IMR-90 (cell line): ENCODE measurements at places on chromosomes 12 and 14.

- peak; percentile 6 for DNase-seq
Observed at GRCh38 chr12:85920324-85920947, 46.3 kb downstream of the NTS start.

DNA sequence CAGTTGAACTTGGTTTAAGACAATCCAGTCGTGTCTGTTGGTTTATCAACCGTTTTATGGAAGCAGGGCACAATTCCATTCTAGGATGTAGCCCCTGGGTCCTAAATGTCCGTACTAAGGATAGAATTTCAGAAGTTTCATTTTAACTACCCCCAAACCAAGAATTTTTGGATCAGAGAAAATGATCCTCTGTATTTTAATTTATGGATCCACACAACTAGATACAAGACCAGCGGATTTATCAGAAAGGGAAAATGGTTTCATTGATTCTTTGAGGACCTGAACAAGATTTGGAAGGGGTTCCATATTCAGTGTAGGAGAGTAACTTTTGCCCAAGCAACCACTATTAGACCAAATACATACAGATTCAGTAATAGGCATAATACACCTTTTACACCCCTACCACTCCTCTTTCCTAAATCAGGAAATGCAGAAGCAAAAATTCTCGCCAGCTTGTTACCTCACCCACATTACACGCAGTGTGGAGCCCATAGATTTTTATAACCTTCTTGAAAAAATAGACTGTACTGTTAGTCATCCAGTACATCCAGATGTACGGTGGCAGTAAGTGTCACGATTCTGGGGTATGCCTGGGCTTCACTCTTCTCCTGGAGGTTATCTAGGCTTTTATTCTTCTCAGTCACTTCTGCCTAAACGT lies 1.4 kb upstream of the FBXL14 start:
- peak; percentile 67 for DNase-seq

DNA sequence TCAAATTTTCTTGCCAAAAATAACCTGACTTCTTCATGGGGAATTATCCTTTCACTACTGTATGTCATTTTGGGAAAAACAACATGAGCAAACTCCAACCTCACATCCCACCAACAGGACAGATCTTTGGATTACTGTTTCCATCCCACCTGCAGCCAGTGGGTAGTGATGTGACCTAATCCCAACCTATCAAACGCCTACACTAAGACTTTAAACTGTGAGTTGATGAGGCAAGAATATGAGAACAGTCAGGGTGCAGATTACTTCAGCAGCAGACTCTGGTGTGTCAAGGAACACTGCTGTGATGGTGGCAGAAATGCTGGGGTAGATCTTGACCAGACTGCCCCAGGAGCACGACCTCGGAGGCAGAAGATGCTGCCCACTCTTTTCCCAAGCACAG lies 293.2 kb downstream of the DUSP6 start:
- DNase-seq, result no peak

GRCh38 chr12:114764510-114764909 lies 80.5 kb upstream of the TBX3 start:
- DNase-seq, result peak; percentile 30

- DNase-seq, result no peak
Observed at GRCh38 chr12:40229690-40230651, 5.2 kb downstream of the LRRK2 start.

GRCh38 chr14:61250063-61250462 lies 31.1 kb downstream of the TMEM30B start:
- no peak for DNase-seq

DNA sequence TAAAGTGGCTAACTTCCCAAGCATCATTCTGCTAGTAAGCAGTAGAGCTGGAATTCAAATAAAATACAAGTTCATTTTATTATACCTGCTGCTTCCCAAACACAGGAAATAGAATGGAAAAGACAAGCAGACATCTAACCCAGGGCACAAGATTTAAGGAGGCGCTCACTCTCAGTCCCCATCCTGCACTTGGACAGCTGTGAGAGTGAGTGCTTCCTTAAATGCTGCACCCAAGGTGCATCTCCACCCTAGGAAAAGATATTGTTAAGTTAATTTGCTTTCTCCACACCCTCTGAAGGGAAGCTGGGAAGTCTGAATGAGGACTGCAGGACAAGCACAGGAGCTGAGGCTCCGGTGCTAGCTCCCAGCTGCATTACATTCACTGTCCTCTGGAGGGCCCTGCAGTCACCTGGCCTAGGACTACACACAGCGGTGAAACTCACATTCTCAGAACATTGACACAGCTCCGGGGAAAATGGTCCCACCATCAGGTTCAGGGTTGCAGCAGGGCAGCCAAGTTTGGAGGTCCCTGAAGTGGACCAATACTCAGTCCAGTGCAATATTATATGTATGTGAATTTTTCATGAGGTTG lies 14.2 kb downstream of the HEBP1 start:
- DNase-seq, result peak; percentile 17

DNA sequence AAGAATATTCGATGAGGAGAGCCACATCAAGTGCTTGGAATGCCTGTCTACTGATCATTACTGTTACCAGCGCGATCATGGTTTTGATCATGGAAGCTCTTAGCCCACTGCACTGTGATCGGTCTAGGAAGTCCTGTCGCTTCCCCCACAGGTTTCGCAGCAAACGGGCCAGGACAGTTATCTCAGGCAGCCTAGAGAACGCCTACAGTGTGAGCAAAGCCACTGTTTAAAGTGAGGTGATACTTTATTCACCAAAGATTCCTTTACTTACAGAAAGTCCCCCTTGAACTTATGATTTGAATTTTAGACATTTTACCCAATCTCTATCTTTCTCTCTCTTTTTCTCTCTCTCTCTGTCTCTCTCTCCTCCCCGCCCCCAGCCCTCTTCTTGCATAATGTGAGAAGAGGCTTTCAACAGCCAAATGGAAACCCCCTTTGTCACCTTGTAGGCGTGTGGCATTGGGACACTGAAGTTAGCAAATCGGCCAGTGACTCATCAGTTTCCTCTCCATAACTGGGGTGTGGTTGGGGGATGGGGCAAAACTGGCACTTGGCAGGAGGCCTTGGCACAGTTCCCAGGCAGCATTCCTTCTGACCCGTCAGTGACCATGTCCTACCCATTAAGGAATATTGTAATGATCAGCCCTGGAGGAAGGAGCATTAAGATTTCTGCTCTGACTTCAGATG lies 214.8 kb downstream of the CHST11 start:
- DNase-seq, result peak; percentile 84

DNA sequence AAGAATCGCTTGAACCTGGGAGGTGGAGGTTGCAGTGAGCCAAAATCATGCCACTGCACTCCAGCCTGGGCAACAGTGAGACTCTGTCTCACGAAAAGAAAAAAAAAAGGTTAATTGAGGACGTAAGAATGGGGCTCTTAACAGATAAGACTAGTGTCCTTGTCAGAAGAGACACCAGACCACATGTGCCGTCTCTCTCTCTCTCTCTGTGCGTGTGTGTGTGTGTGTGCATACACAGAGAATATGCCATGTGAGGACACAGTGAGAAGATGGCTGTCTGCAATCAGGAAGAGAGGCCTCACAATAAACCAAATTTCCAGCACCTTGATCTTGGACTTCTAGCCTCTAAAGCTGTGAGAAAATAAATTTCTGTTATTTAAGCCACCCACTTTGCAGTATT lies 11.7 kb upstream of the ERC1 start:
- DNase-seq, result no peak

DNA sequence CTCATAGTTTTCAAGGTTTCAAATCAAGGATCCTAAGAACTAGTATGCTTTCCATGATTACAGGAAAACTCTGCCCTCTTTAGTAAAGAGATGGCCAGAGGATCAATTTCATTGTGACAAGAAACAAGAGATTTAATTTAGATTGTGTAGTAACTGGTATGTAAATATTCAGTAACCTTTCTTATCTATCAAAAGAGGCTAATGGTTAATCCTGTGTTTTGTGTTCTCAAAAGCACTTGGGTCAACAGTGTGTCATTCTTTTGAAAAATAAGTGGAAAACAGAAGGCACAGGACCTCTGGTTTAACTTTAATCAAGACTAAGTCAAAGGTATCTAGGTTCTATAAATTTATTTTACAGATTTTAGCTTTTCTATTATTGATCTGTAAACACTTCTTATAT lies 56.6 kb upstream of the ERGIC2 start:
- DNase-seq, result no peak
